Progenitor cell of endocrine pancreas (in vitro differentiated cells): ENCODE measurements at places on chromosomes 2 and 18.

DNA sequence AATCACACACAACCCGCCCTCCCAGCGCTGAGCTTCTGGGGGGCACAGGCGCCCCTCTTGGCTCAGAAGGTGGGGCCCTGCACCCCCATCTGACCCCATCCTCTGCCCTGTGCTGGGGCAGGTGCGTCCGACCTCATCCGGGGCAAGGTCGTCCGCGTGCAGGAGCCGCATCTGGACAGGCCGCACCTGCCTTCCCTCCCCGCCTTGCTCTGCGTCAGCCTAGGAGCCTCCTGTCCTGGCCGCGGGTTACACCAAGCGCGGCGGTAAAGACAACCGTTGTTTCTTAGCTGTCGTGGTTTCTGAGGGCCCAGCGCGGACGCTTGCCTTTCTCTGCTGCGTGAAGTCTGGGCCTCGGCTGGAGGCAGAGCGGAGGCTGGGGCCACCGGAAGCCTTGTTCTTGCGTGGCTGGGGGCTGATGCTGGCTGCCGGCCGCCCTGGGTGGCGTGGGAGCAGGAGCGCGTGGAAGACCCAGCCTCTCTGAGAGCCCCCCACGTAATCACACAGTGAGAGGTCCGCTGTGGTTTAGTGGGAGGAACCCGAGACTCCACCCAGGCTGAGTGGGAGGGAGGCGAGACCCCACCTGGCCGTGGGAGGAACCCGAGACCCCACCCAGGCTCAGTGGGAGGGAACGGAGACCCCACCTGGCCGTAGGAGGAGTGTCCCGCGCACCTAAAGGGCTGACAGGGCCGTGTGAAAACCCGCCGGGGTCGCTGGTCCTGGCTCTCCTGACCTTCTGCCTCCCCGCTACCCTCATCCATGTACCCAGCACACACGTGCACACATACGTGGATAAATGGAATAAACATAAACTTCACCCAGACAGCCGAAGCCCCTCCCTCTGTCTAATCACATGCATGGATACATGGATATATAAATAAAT is 51.8 kb downstream of the KCNG2 start:
- DNase-seq: no peak

- no peak for DNase-seq
Observed at GRCh38 chr2:20617892-20618467, 32.9 kb downstream of the HS1BP3 start.

GRCh38 chr2:235146871-235147565 is 195.2 kb downstream of the SH3BP4 start:
- DNase-seq: no peak

DNA sequence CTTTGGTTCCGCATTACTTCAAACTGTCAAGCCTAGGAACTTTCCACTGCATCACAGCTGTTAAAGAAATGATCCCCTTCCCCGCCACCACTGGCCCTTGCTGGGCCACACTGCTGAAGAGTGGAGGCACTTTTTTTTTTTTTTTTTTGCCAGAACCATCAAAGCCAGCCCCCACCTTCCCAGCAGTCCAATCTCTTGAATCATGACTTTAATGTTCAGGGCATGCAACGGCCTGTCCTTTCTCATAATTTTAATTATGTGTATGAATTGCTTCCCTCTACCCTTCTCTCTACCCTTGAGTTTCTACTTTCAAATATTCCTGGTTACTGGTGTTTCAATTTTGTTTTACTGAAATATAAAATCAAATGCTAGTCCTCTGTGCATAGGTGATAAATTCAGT is 102.1 kb upstream of the LMAN1 start:
- DNase-seq: no peak

DNA sequence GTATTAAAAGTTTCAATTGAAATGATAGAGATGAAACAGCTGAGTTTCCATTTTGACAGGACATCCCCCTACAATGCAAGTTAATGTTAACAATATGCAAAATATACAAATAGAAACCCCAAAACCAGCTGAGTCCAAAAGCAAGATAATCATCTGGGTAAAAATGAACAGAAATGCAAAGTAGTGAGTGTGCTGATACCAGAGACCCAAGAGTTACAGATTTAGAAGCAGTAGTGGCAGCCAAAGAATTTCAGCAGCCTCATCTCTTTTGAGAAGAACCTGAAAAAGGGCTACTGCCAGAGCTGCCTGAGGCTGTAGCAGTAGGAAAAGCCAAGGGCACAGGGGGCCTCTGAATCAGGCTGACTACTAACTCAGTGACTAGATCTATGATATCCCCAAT is 82.6 kb downstream of the THADA start:
- DNase-seq: no peak

- DNase-seq: no peak
Observed at GRCh38 chr2:25492726-25493125, 151.0 kb upstream of the DNMT3A start.

DNA sequence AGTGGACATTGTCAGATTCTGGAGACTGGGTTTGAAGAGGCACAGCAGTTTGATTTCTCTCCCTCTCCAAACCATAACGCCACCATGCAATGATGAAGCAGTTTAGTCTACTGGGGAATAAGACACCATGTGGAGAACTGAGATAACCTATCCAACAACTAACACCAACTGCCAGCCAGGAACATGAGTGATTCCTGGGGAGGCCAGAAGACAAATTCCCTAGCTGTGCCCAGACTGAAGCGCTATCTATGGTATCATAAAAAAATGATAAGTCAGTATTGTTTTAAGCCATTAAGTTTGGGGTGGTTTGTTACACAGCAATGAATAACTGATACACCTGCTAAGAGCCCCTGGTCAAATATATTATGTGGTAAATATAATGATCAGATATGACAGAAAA is 129.3 kb downstream of the EXOC6B start:
- DNase-seq: no peak

GRCh38 chr2:161417438-161418274 is 1.6 kb downstream of the TBR1 start:
- no peak for DNase-seq

GRCh38 chr2:224286923-224287322 is 115.0 kb downstream of the FAM124B start:
- no peak for DNase-seq

- no peak for DNase-seq
Observed at GRCh38 chr2:159091976-159092375, 123.5 kb downstream of the TANC1 start.

- DNase-seq: no peak
Observed at GRCh38 chr2:236169741-236170589, 1.8 kb upstream of the GBX2 start.

DNA sequence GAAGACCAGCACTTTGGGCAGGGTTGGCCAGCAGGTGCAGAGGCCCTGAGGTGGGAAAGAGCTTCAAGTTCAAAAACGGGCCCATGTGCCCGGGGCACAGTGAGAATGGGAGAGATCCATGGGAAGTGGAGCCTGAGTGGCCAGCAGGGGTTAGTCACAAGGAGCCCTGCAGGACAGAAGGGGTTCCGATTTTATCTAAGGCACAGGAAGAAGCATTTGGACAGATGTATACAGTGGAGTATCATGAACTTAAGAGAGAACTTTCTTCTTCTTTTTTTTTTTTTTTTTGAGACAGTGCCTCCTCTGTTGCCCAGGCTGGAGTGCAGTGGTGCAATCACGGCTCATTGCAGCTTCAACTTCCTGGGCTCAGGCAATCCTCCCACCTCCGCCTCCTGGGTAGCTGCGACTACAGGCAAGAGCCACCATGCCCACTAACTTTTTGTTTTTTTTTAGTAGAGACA is 24.0 kb downstream of the WIPF1 start:
- DNase-seq: no peak

GRCh38 chr2:131542438-131543384 is 15.0 kb downstream of the CCDC74A start:
- DNase-seq: no peak

- no peak for DNase-seq
Observed at GRCh38 chr2:217521820-217522219, 481.0 kb downstream of the TNS1 start.

GRCh38 chr18:48719974-48720654 is 181.3 kb downstream of the CTIF start:
- no peak for DNase-seq

DNA sequence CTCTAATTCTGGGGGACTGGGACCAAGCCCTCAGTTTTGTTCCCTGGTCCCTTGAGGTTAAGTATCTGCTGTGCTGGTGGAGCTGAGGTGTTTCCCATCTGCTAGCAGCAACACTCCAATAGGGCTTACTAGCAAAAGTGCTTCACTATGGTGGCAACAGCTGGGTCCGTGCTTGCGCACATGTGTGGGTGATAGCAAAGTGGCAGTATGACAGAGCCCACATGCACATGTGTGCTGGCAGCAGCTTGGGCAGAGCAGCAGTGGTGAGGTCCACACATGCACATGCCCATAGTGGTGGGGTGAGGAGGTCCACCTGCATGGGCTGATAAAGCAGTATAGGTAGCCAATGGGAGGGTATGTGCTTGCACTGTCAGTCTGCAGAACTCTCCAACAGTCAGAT is 1723.7 kb downstream of the SUCLG1 start:
- DNase-seq: no peak

DNA sequence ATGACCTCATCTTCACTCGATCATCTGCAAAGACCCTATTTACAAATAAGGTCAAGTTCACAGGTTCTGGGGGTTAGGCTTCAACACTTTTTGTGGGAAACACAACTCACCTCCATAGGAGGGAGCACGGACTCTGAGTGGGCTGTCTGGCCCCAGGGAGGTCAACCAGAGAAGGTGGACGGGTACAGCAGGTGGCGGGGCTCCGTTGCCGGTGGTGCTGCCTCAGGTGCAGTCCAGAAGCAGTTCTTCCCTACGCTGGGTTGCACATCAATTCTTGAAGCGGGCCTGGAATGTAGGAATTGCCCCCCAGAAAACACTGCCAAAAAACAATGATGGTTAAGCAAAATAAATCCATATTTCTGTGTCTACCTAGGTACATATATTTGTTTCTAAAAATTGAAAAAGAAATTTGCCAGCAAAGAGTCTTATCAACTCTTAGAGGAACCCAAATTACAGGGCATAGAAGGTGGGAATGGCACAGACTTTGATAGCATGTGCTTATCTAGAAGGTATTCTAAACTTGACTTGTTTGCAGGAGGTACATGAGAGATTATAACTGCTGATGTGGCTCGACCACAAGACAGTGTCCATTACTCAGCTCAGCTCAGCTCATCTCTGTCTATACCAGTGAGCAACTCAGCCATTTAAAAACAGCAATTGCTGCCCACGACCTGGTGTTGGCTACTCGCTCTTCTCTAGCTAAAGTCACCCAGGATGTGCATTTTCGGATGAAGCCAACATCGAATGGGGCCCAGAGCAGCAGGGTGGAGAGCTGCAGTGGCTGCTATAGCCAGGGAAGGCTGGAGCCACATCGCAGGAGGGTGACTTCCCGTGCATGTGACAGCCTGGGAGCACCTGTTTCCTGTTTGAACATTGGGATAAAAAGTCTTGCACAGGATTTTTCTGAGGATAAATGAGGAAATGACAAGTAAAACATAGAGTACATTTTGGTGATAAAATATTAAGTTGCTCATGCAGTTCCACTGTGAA is 128.7 kb downstream of the RNF144A start:
- DNase-seq: no peak
